ENCODE measurements at places on chromosomes 3 and 15. TPM values are rescaled to one million over a fixed set of nuclear protein-coding genes. Genes with fewer than 3 reads are reported as not detected.

The NXPE3 gene
- 3.5 TPM for polyA plus RNA-seq

The GCNT3 gene
- 6.8 TPM for polyA plus RNA-seq

The WNT7A gene
- not detected for polyA plus RNA-seq

The SELENOK gene
- polyA plus RNA-seq, result 64.6 TPM

All from HepG2 (cell line).